ENCODE measurements at places on chromosomes 2 and 18.
A peak's percentile ranks its signal among the peaks of the same experiment; 100 is the strongest.

- peak; percentile 69 for DNase-seq
- H3K36me3 ChIP-seq: no peaks in the 10 kb centered on the region
- H3K4me3 ChIP-seq: no peak overlapping the region
- no peaks in the 10 kb centered on the region for H3K27me3 ChIP-seq
- H3K4me1 ChIP-seq: no peaks in the 10 kb centered on the region
- no peak overlapping the region for H3K27ac ChIP-seq
These were observed 368.5 kb downstream of the LRRTM1 start for GRCh38 chr2:79935771-79936657.

GRCh38 chr2:64363848-64364247, 90.1 kb upstream of the LGALSL start:
- H3K4me3 ChIP-seq: no peak overlapping the region
- H3K27ac ChIP-seq: no peak overlapping the region
- peaks cover 16% of the 10 kb centered on the region for H3K27me3 ChIP-seq
- no peaks in the 10 kb centered on the region for H3K36me3 ChIP-seq
- no peak for DNase-seq

GRCh38 chr2:133682906-133683305, 114.6 kb upstream of the NCKAP5 start:
- no peaks in the 10 kb centered on the region for H3K4me1 ChIP-seq
- H3K4me3 ChIP-seq: no peak overlapping the region
- no peaks in the 10 kb centered on the region for H3K27me3 ChIP-seq
- H3K36me3 ChIP-seq: no peaks in the 10 kb centered on the region
- H3K27ac ChIP-seq: no peak overlapping the region
- no peak for DNase-seq

GRCh38 chr2:19812166-19812565, 89.6 kb downstream of the TTC32 start:
- DNase-seq: no peak
- H3K27ac ChIP-seq: no peak overlapping the region
- H3K36me3 ChIP-seq: no peaks in the 10 kb centered on the region
- no peak overlapping the region for H3K4me3 ChIP-seq
- peaks cover 6% of the 10 kb centered on the region for H3K4me1 ChIP-seq

- peaks cover 25% of the 10 kb centered on the region for H3K36me3 ChIP-seq
- H3K4me3 ChIP-seq: peak overlapping the region; percentile 91
- H3K27me3 ChIP-seq: no peaks in the 10 kb centered on the region
- H3K27ac ChIP-seq: peak overlapping the region; percentile 85
These were observed 2.4 kb downstream of the MTCL1 start for GRCh38 chr18:8707556-8708300.

GRCh38 chr2:60480089-60480773, 73.2 kb downstream of the BCL11A start:
- DNase-seq: no peak
- H3K27ac ChIP-seq: no peak overlapping the region
- H3K36me3 ChIP-seq: no peaks in the 10 kb centered on the region
- no peaks in the 10 kb centered on the region for H3K27me3 ChIP-seq

DNA sequence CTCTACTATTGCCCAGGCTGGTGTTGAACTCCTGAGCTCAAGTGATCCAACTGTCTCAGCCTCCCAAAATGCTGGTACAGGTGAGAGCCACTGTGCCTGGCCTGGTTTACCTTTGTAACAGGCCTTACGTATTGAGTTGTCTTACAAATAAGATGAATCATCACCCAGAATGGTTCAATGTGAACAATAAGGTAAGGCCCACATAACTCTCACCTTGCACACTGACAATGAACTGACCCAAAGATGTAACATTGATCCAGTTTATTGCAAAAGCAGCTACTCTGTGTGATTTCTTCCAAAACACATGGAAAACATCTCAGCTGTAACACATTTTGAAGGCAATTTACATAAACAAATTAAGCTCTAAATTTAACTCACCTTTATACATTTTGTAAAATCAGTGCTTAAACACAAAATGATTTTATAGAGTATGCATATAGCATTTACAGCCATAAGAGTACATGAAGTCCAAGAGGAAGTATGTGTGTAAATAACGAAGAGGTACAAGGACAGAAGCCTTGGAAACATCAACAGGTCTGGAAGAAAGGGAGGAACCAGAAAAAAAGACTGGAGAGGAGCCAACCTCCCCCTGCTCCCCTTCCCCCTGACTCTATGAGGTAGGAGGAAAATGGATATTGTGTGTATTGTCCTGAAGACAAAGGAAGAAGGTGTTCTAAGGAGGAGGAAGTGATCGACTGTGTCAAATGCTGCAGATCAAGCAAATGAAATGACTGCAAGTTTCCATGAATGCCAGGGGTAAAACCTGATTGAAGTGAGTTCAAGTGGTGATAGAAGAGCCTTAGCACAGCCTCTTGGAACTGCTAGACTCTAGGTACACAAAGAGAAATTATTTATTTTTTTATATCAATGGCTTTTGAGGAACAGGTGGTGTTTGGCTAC, 5.6 kb upstream of the WDFY1 start:
- DNase-seq: no peak
- no peaks in the 10 kb centered on the region for H3K27me3 ChIP-seq
- H3K36me3 ChIP-seq: no peaks in the 10 kb centered on the region
- no peak overlapping the region for H3K4me3 ChIP-seq
- H3K4me1 ChIP-seq: no peaks in the 10 kb centered on the region

DNA sequence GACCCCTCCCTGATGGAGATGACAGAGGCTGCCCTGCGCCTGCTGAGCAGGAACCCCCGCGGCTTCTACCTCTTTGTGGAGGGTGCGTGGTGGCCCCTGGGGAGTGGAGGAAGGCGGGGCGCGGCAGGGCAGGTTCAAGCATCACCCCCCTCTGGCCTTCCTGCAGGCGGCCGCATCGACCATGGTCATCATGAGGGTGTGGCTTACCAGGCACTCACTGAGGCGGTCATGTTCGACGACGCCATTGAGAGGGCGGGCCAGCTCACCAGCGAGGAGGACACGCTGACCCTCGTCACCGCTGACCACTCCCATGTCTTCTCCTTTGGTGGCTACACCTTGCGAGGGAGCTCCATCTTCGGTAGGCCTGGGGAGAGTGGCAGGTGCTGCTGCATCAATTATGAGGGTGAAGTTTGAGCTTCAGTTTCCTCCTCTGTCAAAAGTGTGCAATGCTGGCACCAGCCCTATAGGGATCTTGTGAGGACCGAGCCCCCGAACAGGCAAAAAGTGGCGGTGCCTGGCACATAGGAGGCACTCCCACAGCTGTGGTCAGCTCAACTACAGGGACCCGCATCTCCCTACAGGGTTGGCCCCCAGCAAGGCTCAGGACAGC, 2.2 kb downstream of the ALPI start:
- no peak for DNase-seq
- H3K4me1 ChIP-seq: peaks cover 11% of the 10 kb centered on the region
- H3K27ac ChIP-seq: no peak overlapping the region

GRCh38 chr18:9736286-9736835, 28.3 kb downstream of the RAB31 start:
- peaks cover 10% of the 10 kb centered on the region for H3K4me1 ChIP-seq
- peaks cover 5% of the 10 kb centered on the region for H3K36me3 ChIP-seq
- DNase-seq: no peak
- H3K27me3 ChIP-seq: no peaks in the 10 kb centered on the region

GRCh38 chr2:160221391-160222276, 21.6 kb upstream of the ITGB6 start:
- no peaks in the 10 kb centered on the region for H3K36me3 ChIP-seq
- H3K4me3 ChIP-seq: no peak overlapping the region
- DNase-seq: peak; percentile 70
- peaks cover 33% of the 10 kb centered on the region for H3K4me1 ChIP-seq
- no peaks in the 10 kb centered on the region for H3K27me3 ChIP-seq
- peak overlapping the region; percentile 84 for H3K27ac ChIP-seq

- peak; percentile 47 for DNase-seq
- no peak overlapping the region for H3K27ac ChIP-seq
- peaks cover 2% of the 10 kb centered on the region for H3K4me1 ChIP-seq
- H3K27me3 ChIP-seq: no peaks in the 10 kb centered on the region
These were observed 14.6 kb downstream of the ITGA4 start for GRCh38 chr2:181471783-181472182.

- no peaks in the 10 kb centered on the region for H3K27me3 ChIP-seq
- peaks cover 2% of the 10 kb centered on the region for H3K4me1 ChIP-seq
- DNase-seq: no peak
- H3K27ac ChIP-seq: no peak overlapping the region
These were observed 32.3 kb downstream of the ITSN2 start for GRCh38 chr2:24328010-24328409.

GRCh38 chr2:37576831-37577230, 94.6 kb downstream of the CDC42EP3 start:
- H3K27me3 ChIP-seq: no peaks in the 10 kb centered on the region
- no peak overlapping the region for H3K4me3 ChIP-seq
- no peak for DNase-seq
- peaks cover 2% of the 10 kb centered on the region for H3K4me1 ChIP-seq
- H3K36me3 ChIP-seq: no peaks in the 10 kb centered on the region

DNA sequence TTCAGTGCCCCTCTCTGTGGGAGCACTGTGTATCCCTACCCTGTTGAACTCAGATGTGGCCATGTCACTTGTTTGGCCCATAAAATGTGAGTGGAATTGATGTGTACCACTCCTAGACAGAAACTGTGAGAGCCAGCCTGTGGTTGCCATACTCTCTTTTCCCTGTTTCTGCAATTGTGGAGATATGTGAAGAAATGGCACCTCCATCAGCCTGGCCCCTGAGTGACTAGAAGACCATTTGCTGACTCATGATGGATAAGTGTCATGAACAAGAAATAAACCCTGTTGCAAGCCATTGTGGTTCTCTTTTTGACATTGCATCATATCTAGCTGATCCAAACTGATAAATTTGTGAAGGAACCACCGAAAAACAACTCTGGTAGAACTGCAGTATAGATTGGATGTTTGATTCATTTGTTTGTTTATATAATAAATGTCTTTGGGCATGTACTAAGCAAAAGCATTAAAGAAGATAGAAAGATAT, 214.5 kb upstream of the FBXO11 start:
- H3K4me3 ChIP-seq: no peak overlapping the region
- H3K27ac ChIP-seq: no peak overlapping the region
- no peaks in the 10 kb centered on the region for H3K27me3 ChIP-seq
- no peaks in the 10 kb centered on the region for H3K36me3 ChIP-seq
- peak; percentile 46 for DNase-seq

DNA sequence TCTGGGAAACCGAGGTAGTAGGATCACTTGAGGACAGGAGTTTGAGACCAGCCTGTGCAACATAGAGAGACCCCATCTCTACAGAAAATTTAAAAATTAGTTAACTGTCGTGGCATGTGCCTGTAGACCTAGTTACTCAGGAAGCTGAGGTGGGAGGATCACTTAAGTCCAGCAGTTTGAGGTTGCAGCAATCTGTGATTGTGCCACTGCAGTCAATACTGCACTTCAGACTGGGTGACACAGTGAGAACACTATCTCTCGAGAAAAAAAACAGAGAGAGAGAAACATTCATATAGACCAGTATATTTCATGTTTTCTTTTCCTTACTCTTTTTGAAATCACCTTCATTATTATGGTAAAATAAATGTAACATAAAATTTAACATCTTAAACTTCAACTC, 290.7 kb upstream of the CYP26B1 start:
- H3K36me3 ChIP-seq: peaks cover 2% of the 10 kb centered on the region
- no peaks in the 10 kb centered on the region for H3K4me1 ChIP-seq
- no peak for DNase-seq
- H3K4me3 ChIP-seq: no peak overlapping the region

DNA sequence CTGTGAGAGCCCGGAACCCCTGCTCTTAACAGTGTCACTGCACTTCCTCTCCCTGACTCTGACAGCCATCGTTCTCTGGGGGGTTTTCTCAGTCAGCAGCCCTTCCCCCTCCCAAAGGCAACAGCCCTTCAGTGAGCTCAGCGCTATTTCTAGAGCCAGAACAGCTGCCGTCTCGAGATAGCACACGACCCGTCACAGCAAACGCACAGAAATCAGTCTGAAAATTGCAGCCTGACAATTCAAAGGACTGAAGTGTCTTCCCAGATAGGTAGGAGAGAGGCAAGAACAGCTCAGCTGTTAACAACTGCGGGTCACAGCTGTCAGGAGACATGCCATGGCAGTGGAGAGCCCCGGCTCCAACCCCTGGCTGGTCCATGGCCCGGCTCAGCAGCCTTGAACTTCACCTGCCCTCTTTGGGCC, 45.4 kb downstream of the ST8SIA5 start:
- no peak overlapping the region for H3K4me3 ChIP-seq
- H3K4me1 ChIP-seq: no peaks in the 10 kb centered on the region
- peaks cover 14% of the 10 kb centered on the region for H3K27me3 ChIP-seq
- DNase-seq: peak; percentile 63
- H3K27ac ChIP-seq: no peak overlapping the region
- H3K36me3 ChIP-seq: no peaks in the 10 kb centered on the region

DNA sequence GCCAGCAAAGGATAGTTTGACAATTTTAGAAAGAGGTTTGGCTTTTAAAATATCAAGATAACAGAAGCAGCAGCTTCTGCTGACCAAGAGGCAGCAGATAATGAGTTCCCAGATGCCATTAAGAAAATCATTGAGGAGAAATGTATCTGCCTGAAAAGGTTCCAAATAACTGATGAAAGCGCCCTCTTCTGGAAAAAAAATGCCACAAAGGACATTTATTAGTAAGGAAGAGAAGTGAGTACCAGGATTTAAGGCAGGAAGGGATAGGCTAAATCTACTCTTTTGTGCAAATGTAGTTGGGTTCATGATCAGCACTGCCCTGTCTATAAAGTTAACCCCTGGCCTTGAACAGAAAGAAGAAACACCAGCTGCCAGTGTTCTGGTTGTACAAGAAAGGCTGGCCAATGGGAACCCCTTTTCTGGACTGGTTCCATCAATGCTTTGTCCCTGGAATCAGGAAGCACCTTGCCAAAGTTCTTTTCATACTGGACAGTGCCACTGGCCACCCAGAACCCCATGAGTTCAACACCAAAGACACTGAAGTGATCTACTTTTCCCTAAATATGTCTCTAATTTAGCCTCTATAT, 40.6 kb downstream of the DHX57 start:
- no peaks in the 10 kb centered on the region for H3K27me3 ChIP-seq
- peaks cover 44% of the 10 kb centered on the region for H3K36me3 ChIP-seq
- no peak overlapping the region for H3K27ac ChIP-seq
- no peaks in the 10 kb centered on the region for H3K4me1 ChIP-seq

- DNase-seq: peak; percentile 18
- peaks cover 8% of the 10 kb centered on the region for H3K4me1 ChIP-seq
- no peak overlapping the region for H3K27ac ChIP-seq
- no peak overlapping the region for H3K4me3 ChIP-seq
- H3K36me3 ChIP-seq: no peaks in the 10 kb centered on the region
These were observed 21.7 kb upstream of the LCLAT1 start for GRCh38 chr2:30425326-30425725.

GRCh38 chr2:164386231-164386630, 235.1 kb downstream of the GRB14 start:
- no peak overlapping the region for H3K4me3 ChIP-seq
- DNase-seq: no peak
- H3K4me1 ChIP-seq: peaks cover 2% of the 10 kb centered on the region
- no peaks in the 10 kb centered on the region for H3K27me3 ChIP-seq

- H3K36me3 ChIP-seq: peaks cover 25% of the 10 kb centered on the region
- DNase-seq: peak; percentile 80
- H3K27me3 ChIP-seq: no peaks in the 10 kb centered on the region
- H3K4me3 ChIP-seq: no peak overlapping the region
- H3K27ac ChIP-seq: no peak overlapping the region
These were observed 256.6 kb upstream of the RASGRP3 start for GRCh38 chr2:33219850-33220275.

GRCh38 chr2:1975060-1975459, 230.7 kb upstream of the PXDN start:
- no peak overlapping the region for H3K4me3 ChIP-seq
- peaks cover 13% of the 10 kb centered on the region for H3K27me3 ChIP-seq
- H3K27ac ChIP-seq: peak overlapping the region; percentile 10
- no peaks in the 10 kb centered on the region for H3K36me3 ChIP-seq
- no peak for DNase-seq
- H3K4me1 ChIP-seq: peaks cover 18% of the 10 kb centered on the region

GRCh38 chr2:68767031-68767961, 32.7 kb downstream of the ARHGAP25 start:
- no peak overlapping the region for H3K4me3 ChIP-seq
- no peaks in the 10 kb centered on the region for H3K27me3 ChIP-seq
- H3K4me1 ChIP-seq: no peaks in the 10 kb centered on the region
- no peak for DNase-seq
- no peaks in the 10 kb centered on the region for H3K36me3 ChIP-seq

Measured in mesenchymal stem cell (in vitro differentiated cells and primary cell).